OCI-LY7 (cell line): ENCODE measurements at places on chromosomes 3 and 15. TPM values are rescaled to one million over a fixed set of nuclear protein-coding genes. Genes with fewer than 3 reads are reported as not detected.

Gene ARGFX
- not detected in 2 replicates for total RNA-seq

Gene SCG3
- not detected in 2 replicates for total RNA-seq

Gene SYNM
- 0.08 TPM in 1 of 2 replicates, not detected in the other for total RNA-seq

Gene AP3B2
- 0.13 and 0.50 TPM in 2 replicates for total RNA-seq

Gene LRRIQ4
- total RNA-seq, result 0.17 and 0.39 TPM in 2 replicates

Gene CFAP100
- not detected in 2 replicates for total RNA-seq

Gene FBXO45
- total RNA-seq, result 15.5 and 15.6 TPM in 2 replicates

Gene SMCO1
- total RNA-seq, result not detected in 2 replicates

Gene LCTL
- not detected in 2 replicates for total RNA-seq

Gene FBXL22
- total RNA-seq, result 0.37 TPM in 1 of 2 replicates, not detected in the other

Gene SAMD7
- total RNA-seq, result 0.93 and 0.96 TPM in 2 replicates

Gene CEMIP
- not detected in 2 replicates for total RNA-seq

Gene HERC2
- 94.0 and 102 TPM in 2 replicates for total RNA-seq

Gene ACVR2B
- 7.2 and 7.9 TPM in 2 replicates for total RNA-seq

Gene IL20RB
- total RNA-seq, result 2.4 and 3.1 TPM in 2 replicates

Gene CISH
- not detected in 2 replicates for total RNA-seq

Gene SPATA12
- total RNA-seq, result 0.13 and 0.20 TPM in 2 replicates

Gene CCDC13
- total RNA-seq, result not detected in 2 replicates

Gene CPEB1
- not detected in 2 replicates for total RNA-seq

Gene IL5RA
- not detected in 2 replicates for total RNA-seq

Gene ERC2
- not detected in 2 replicates for total RNA-seq

Gene SOX14
- total RNA-seq, result not detected in 2 replicates

Gene NDN
- not detected in 2 replicates for total RNA-seq

Gene ANKRD63
- not detected in 2 replicates for total RNA-seq

Gene TF
- total RNA-seq, result 0.15 and 0.89 TPM in 2 replicates

Gene PLIN1
- 0.19 and 0.46 TPM in 2 replicates for total RNA-seq

Gene TUSC7
- not detected in 2 replicates for total RNA-seq

Gene INSYN1
- not detected in 2 replicates for total RNA-seq

Gene ARNT2
- not detected in 2 replicates for total RNA-seq

Gene MITF
- not detected in 2 replicates for total RNA-seq

Gene ZNF501
- 0.88 and 1.4 TPM in 2 replicates for total RNA-seq

Gene LRTM1
- not detected in 2 replicates for total RNA-seq

Gene C3orf22
- total RNA-seq, result not detected in 2 replicates

Gene MRPS22
- total RNA-seq, result 52.3 and 61.4 TPM in 2 replicates

Gene STIMATE
- 19.0 and 24.6 TPM in 2 replicates for total RNA-seq

Gene CNTN3
- total RNA-seq, result not detected in 2 replicates

Gene TMEM207
- total RNA-seq, result not detected in 2 replicates

Gene C2CD4A
- total RNA-seq, result not detected in 2 replicates

Gene SLC51B
- total RNA-seq, result not detected in 2 replicates

Gene KNG1
- not detected in 2 replicates for total RNA-seq

Gene TNFSF10
- total RNA-seq, result 5.2 and 6.8 TPM in 2 replicates

Gene DNASE1L3
- 0.61 and 1.3 TPM in 2 replicates for total RNA-seq

Gene ZCWPW2
- 0.31 and 0.32 TPM in 2 replicates for total RNA-seq

Gene ALG1L2
- 2.1 and 2.8 TPM in 2 replicates for total RNA-seq

Gene NOX5
- total RNA-seq, result not detected in 2 replicates

Gene IMPG2
- not detected in 2 replicates for total RNA-seq

Gene ERICH6
- total RNA-seq, result 0.38 TPM in 1 of 2 replicates, not detected in the other

Gene CD276
- not detected in 2 replicates for total RNA-seq

Gene FBLN2
- total RNA-seq, result not detected in 2 replicates

Gene GCSAM
- total RNA-seq, result 195 and 247 TPM in 2 replicates

Gene FBXO40
- total RNA-seq, result not detected in 2 replicates

Gene DHX30
- 96.6 and 104 TPM in 2 replicates for total RNA-seq

Gene ZNF660
- not detected in 2 replicates for total RNA-seq

Gene PYGO1
- not detected in 2 replicates for total RNA-seq
